ENCODE measurements at places on chromosomes 12 and 14.

- DNase-seq: no peak
Observed at GRCh38 chr14:23297096-23297495, 5.6 kb downstream of the PPP1R3E start.

DNA sequence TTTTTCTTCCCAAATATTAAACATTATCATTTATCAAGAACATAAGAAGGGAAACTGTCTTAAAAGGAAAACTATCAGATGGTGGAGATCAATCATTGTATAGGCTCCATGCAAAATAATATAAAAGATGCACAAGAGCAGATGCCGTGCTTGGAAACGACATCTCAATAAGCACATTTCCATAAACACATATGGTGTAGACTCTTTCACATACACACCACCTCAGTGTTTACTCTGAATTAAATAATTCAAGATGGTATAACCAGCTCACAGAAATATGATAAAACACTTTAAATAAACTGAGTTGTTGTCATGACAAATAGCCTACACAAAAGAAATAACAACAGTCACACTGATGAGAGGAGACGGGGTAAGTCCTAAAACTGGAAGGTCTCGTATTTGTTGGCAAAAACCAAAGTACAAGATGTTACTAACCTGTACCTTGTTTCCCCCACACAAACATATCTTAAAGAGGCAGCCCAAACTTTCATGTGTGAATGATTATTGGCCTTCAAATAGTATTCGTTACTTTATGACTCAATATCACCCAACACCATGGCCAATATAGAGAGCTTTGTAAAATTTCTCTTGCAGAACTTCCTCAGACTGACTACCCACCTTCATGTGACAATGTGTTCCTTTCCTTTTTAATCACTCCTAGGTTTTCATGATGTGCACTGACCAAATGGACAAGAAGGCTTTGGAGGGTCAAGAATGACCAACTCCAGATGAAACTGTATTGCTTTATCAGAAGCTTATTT, 48.6 kb upstream of the TMPO start:
- no peak for DNase-seq

GRCh38 chr12:76284816-76285750, 63.1 kb downstream of the BBS10 start:
- DNase-seq: no peak

DNA sequence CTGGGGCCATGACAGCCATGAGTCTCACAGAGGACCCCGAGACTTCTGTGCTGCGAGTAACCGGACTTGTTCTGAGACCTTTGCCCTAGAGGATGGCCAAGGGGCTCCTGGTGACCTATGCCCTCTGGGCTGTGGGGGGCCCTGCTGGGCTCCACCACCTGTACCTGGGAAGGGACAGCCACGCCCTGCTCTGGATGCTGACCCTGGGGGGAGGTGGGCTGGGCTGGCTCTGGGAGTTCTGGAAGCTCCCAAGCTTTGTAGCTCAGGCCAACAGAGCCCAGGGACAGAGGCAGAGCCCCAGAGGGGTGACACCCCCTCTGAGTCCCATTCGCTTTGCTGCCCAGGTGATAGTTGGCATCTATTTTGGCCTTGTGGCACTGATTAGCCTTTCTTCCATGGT, 2.1 kb downstream of the DNAJC22 start:
- DNase-seq: no peak

GRCh38 chr14:104309657-104310369, 171.4 kb downstream of the KIF26A start:
- DNase-seq: no peak

DNA sequence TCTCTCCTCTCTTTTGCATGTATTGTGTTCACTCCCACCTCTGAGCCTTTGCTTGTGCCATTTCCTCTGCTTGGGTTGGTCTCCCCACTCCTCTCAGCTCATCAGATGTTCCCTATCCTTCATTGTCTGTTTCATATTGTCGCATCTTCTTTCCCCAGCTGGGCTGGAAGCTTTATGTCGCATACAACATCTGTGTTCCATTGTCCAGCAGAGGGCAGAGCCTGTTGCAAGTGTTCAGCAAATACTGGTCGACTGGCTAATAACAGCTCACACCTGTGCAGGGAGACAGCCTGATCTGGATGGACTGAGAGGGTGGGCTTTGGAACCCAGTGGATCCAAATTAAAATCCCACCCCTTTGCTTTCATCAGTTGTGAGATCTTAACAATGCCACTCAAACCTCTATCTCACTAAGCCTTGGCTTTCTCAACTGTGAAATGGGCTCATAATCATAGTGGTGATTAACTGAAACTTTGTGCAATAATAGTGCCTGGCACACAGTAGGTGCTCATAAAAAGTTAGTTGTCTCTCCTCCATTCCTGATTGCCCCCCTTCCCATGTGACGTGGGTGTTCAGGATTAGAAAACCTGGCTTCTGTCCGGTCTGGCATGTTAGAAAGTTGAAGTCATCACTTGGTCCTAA, 75.8 kb downstream of the RIN3 start:
- DNase-seq: no peak

DNA sequence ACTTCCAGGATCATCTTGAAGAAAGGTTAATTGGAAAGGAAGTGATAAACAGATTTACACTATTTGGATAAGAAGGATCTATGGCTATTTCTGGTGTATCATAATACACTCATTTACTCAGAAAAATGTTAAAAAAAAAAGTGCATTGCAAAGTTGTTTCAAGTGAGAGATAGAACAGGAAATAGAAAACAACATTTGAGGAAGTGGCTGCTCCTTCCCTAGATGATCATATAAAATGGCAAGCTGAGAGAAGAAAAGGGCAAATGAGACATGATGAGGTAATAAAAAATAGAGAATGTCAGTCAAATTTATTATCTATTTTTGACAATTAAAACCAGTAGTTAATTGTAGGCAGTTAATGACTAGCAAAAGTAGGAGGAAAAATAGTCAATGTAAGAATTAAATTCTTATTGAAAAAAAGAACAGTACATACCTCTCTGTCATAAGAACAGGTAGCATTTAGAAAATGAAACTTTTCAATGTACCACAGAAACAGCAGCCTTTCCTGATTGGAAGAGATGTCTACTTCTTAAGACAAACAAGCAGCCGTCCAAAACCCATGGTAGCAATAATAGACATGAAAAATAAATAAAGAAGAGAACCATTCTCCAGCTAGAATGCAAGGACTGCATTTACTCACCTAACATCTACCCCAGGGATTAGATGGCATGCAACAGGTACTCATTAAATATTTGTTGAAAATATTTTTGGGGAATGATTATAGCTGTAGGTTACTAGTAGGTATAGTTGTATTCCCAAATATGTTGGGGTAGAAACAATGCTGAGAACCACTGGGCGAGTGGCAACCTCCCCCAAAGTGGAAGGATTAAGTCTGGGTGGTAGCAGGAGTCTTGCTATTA, 63.9 kb upstream of the GRIP1 start:
- no peak for DNase-seq

DNA sequence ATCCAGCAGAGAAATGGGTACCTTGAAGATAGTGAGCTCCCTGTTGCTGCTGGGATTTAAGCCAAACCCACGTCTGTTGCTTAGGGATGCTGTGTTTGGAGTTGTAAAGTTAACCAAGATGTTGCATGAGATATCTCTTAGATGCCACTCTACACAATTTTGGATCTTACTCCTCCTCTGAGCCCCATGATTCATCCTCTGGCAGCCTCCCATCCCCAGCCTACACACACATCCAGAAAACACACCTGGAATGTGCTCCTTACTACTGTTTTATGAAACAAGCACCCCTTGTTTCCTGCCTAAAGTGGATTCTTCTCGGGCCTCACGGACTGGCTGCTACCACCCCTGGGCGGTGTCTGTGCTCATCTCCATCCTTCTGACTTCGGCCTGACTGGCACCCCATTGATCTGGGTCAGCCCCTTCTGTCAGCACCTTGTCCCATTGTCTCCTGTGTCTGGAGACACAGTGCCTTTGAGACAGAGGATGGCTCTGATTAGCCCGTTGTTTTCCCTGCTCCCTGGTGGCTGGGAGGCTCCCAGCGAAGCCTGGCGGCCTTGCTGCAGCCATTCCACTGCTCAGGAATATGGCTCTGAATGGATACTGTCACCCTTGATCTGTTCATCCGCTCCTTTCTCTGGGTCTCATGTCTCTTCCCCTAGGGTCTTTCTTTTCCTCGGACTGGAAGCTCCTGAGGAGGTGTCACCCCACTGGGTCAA, 24.3 kb downstream of the TSPAN9 start:
- DNase-seq: no peak

DNA sequence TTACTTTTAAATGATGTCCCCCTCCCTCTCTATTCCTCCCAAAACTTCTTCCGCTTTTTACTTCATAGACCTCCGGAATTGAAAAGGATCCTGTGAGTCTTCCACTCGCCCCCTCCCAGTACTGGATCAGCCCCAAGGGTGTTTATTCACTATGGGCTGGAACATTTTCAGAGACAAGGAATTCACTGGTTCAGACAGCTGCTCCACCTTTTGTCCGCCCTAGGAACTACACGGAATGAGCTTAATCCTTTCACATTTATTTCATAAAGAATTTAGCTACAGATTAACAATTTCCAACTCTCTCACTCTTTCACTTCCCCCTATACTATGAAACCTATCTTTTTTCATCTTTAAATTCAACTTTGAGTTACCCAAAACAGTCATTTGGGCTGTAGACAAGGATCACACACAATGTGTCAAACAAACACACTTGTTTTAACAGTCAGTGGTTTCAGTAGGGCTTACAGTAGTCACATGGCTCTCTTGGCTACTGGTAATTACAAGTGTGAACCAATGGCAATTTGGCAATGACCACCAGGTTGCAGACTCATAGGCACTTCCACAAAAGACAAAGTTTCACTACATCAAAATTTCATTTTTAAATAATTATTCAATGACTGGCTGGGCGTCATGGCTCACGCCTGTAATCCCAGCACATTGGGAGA, 20.6 kb downstream of the CNIH1 start:
- no peak for DNase-seq

- DNase-seq: no peak
Observed at GRCh38 chr14:56004786-56005185, 113.4 kb upstream of the PELI2 start.

DNA sequence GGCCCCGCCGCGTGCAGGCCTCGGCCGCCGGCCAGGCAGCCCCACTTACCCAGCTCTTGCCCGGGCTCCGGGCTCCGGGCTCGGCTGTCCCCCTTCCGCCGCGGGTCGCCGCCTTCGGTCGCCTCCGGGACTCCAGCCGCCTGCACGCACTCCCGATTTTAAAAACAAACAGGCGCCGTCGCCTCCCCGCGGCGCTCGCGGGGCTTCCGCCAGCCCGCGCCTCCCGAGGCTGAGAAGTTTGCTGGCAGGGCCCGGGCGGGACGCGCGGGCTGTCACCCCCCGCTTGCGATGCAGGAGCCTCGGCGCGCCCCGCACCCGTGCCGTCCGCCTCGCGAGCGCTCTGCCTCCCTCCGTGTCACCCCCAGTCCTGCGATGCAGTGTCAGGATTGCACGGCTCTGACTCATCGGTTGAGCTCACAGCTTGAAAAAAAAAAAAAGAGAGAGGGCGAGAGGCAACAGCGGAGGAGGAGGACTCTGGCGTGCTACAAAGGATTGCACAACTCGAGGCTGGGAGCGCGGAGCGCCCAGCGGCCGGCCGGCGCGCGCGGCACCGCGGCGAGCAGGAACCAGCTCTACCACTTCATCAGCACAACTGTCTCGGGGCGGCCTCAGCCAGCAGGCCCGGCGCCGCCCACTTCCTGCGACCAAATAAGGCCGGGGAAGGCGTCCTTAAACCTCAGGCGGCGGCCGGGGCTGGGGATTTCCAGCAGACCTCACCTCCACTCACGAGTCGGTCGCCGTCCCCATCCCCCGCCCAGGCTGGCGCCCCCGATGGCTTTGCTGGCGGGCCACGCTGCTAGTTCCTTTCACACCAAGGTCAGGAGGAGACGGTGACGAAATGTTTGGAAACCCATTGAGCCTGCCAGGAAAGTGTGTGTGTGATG, 45.8 kb upstream of the PNMA1 start:
- DNase-seq: peak; percentile 96

DNA sequence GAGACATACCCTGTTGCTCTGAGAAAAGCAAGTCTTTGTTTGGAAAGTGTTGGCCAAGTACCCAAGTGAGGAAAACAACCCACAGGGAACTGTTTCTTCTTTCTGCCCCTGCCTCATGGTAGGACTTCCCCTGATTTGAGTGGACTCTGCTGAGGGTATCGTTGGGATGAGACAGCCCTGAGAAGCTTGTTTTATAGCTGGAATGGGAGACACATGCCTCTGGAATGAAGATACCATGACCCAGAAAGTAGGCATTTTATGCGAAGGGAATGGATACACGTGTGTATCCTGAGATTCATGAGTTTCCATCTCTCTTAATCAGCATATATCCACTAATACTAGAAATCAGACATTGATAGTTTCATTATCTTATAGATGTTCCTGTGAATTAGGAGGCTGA, 382.3 kb downstream of the ATP23 start:
- DNase-seq: no peak

- no peak for DNase-seq
Observed at GRCh38 chr12:114448618-114448933, 42.6 kb upstream of the TBX5 start.

DNA sequence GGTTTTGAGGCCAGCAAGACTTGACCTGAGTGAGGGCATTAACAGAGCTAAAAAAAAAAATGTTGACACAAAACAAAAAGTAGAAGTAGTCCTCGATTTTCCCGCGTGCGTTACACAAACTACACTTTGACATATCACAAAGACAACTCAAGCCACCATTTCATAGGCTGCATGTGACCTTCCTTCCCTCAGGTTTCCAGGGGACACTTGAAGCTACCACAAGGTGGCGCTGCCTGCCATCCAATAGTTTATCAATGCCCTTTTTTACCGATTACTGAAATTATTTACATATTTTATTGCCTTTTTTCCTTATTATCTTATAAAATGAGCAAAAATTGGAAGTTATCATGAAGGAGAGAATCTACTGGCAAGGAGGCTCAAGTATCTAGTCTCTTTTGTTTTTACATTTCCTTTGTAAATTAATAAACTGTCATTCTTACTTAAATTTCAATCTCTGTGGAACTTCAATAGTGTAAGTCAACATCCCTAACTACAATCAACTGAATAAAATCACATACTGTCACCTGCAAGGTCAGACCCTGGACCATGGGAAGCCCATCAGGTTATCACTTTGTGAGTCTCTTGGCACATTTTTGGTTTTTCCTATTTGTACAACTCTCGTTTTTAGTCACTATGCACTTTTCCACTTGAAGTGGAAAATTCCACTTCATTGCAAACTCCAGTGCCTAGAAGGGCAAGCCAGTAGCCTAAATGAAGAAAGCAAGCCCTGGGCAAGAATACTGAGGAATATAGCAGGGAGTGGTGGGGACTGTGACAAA, 84.6 kb upstream of the CPSF6 start:
- DNase-seq: peak; percentile 36

GRCh38 chr12:126792411-126792810, 1474.6 kb upstream of the TMEM132C start:
- no peak for DNase-seq

DNA sequence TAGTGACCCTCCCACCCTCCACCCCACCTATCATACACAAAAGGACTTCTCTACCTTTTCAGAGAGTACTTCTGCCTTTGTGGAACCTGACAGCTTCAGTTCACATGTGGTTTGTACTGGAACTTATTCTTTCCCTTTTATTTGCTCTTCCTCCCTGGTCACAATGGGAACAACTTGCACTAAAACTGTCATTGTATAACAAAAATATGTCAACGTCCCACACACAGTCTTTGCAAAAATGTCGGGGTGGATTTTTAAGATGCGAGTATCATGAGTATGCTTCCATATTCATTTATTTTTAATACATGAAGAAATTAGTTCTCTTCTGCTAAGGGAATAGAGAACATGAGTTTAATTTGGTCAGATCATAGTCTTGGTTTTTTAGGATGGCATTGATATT, 45.6 kb upstream of the NELL2 start:
- DNase-seq: no peak

- DNase-seq: no peak
Observed at GRCh38 chr12:43079476-43079875, 472.5 kb downstream of the ADAMTS20 start.

GRCh38 chr14:61607570-61608244, 87.6 kb upstream of the HIF1A start:
- DNase-seq: peak; percentile 43

Measured in NCI-H510A (cell line).